ENCODE measurements at places on chromosomes 12 and 14.

GRCh38 chr14:22159957-22160356 is 429.1 kb downstream of the DAD1 start:
- DNase-seq = peak; percentile 25

- no peak for DNase-seq
Measured at GRCh38 chr12:92002673-92003382, 142.8 kb downstream of the BTG1 start.

GRCh38 chr14:85382341-85382740 is 147.6 kb upstream of the FLRT2 start:
- no peak for DNase-seq

GRCh38 chr12:43848786-43849185 is 12.9 kb downstream of the TMEM117 start:
- DNase-seq = no peak

- DNase-seq = no peak
Measured at GRCh38 chr14:91883753-91884152, 16.4 kb upstream of the TC2N start.

GRCh38 chr12:103930787-103931735 is 851 bp downstream of the HSP90B1 start:
- DNase-seq = peak; percentile 53

DNA sequence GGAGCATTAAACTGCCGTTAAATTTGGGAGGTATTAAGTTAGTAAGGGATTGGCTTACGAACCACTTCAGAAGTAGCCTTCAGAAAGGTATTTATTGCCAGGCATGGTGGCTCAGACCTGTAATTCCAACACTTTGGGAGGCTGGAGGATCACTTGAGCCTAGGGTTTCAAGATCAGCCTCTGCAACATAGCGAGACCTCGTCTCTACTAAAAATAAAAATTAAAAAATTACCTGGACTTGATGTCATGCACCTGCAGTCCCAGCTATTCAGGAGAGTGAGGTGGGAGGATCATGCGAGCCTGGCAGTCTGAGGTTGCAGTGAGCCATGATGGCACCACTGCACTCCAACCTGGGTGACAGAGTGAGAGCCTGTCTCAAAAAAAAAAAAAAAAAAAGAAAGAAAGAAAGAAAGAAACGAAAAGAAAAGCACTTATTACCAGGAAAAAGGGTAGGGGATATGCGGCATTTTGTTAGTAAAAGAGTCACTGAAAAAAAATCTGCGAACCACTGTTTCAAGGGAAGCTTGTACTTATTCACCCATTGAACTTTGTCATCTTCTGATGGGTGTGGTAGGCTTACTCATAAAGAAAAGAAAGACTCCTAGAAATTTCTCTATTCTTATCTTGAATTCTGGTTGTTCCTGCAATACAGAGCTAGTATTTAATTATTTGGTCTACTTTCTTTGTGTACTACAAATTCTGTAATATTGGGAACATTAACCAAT is 33.6 kb upstream of the PLEKHA5 start:
- DNase-seq = no peak

DNA sequence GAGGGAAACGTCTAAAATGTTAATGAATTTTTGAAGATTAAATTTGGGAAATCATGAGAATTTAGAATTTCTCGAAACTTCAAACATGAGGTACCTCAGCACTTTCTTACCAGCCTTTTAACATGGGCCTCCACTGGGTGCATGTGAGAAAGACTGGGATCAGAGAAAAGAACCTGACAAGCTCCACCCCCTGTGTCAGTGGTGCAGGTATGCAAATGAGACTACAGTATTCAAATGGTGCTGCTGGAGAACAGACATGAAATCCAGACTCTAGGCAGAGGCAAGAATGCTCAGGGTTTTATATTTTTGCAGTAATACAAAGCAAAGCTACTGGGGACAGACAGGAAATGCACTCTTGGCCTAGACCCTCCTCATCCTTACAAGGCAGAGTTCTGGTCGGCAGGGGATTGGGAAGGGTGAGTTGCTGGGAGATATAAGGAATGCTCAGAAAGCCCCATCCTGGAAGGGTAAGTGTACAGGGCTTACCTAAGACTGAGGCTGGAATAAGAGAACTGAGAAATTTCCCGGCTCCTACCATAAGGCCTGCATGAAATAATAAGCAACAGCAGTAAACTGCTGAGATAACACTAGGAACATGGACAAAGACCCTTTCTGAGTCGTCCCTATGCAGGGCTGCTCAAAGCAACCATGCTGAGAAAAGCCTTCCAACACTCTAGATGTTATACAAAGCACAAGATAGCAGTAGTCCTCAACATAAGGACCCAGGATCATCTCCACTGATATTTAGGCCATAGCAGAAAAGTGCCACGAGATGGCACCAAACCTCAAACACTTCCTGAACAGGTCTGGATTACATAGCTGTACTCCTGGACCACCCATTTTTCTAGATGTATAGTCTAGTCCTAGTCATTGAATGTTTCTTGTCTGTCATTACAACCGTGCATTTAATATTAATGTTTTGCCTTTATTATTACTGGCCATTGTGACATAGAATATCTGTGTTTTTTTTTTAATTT is 260.8 kb downstream of the RASSF9 start:
- no peak for DNase-seq

Measured in natural killer cell (primary cell).